ENCODE measurements at places on chromosomes 5 and 9.

DNA sequence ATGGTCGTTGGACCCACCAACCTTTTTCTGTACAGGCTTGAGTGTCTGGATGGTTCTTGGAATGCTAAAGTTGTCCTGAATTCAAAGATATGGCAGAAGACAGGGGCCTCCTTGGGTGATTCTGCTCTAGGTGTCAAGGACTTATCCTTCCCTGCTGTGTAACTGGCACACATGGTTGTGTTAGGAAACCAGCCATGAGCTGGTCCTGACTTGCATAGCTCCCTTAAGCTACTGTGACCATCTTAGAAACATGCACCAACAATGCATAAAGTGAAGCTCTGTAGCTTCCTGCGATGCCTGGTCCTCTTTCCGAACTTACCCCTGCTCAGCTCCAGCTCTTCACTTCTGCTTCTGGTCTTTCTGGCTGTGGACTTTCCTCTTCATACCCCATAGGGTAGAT, 224.6 kb downstream of the TLE4 start:
- DNase-seq, result no peak

DNA sequence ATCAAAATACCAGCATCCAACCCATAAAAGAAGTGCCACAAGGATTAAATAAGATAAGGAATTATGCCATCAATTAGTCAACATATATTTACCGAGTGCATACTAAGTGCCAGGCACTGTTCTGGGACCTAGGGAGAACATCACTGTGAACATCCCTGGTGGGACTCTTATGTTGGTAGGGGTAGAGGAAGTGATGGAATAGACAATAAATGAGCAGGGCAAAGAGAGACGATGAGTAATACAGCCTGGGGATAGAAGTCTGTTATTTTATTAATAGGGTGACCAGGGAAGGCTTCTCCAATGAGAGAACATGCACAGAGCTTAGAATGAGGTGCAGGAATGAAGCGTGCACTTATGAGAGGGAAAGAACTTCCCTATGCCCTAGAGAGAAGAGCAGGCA, 47.4 kb upstream of the VLDLR start:
- DNase-seq, result no peak

DNA sequence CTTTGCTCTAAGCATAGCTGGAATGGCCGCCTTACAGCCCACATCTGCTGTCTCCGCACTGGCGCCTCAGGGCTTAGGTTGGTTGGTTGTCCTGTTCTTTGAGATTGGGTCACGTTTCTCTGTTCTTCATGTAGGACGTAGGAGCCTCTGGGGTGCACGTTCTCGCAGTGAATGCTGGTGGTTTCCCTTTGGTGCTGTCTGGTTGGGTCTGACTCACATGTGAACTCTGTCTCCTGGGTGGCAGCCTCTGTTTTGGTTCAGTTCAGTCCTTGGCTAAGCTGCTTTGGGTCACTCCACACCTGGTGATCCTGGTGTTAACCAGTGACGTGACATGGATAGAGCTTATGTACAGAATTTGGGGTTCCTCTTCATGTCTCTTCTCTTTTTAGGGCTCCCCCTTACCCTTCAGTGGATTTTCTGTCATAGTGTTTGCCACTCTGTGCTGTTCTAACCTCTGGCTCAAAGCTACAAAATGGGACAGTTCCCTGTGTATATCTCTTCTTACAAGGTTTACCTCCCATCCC, 12.6 kb upstream of the LPCAT1 start:
- DNase-seq, result no peak

GRCh38 chr5:14476786-14477435, 104.7 kb upstream of the OTULINL start:
- peak; percentile 71 for DNase-seq
